Activated gamma-delta T cell (primary cell): ENCODE measurements at places on chromosomes 13 and 19.
A peak's percentile ranks its signal among the peaks of the same experiment; 100 is the strongest.

- DNase-seq: no peak
Measured at GRCh38 chr13:114056205-114057013, 76.0 kb downstream of the RASA3 start.

DNA sequence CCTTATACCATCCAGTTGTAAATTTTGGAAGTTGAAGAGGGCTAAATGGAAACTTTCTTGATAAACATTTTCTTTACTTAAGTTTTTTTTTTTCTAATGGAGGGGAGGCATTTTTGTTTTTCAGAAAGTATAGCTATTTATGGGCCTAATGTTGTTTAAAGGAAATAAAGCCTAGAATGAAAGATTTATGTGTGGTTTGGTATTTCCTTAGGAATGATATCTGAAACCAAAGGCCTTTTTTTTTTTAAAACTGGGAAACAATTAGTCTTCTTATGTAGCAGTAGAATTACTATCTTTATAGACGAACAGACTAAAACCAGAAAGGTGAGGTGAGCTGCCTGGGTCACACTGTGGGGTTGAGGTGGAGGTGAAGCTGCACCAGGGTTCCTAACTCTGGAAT, 80.1 kb downstream of the ESD start:
- no peak for DNase-seq

DNA sequence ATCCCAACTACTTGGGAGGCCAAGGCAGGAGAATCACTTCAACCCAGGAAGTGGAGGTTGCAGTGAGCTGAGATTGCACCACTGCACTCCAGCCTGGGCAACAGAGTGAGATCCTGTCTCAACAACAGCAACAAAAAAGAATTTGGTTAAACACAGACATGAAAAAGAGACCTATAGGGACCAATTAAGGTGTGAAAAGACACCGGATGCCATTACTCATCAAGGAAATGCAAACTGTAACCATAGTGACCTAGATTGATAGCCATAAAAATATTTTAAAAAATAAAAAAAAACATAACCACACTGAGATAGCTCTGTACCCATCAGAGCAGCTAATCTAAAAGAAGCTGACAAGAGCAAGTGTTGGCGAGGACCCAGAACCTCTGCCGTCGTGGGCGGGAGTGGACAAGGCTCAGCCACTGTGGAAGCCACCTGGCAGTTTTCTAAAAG, 37.1 kb upstream of the ISYNA1 start:
- no peak for DNase-seq

- DNase-seq: no peak
Measured at GRCh38 chr13:99582511-99582910, 81.2 kb downstream of the TM9SF2 start.

DNA sequence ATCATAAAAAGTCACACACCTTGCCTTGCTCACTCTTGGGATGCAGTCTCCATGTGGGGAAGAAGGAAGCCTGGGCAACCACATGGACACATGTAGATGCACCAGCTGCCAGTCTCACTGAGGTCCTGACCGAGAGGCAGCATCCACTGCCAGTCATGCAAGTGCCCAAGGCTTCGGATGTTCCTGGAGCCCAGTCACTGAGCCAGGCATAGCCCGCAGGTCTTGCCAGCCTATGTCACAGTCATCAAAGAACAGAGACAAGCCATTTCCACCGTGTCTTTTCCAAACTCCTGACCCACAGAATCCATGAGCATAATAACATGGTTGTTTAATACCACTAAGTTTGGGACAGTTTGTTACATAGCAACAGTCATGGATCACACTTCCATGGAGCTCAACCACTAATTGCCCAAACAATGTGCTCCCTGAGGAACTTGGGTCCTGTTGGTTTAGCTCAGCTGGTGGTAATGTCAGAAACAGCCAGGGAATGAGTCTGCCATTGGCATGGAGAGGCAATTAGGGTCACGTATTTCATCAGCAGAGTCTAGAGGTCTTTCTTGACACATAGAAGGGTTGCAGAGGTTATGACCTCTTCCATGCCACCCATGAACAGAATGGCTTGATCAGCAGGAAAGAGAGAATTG, 21.5 kb downstream of the STARD13 start:
- DNase-seq: no peak

GRCh38 chr13:26976313-26976712, 195.3 kb downstream of the USP12 start:
- no peak for DNase-seq

GRCh38 chr19:13684021-13684420, 80.3 kb upstream of the MRI1 start:
- DNase-seq: no peak

DNA sequence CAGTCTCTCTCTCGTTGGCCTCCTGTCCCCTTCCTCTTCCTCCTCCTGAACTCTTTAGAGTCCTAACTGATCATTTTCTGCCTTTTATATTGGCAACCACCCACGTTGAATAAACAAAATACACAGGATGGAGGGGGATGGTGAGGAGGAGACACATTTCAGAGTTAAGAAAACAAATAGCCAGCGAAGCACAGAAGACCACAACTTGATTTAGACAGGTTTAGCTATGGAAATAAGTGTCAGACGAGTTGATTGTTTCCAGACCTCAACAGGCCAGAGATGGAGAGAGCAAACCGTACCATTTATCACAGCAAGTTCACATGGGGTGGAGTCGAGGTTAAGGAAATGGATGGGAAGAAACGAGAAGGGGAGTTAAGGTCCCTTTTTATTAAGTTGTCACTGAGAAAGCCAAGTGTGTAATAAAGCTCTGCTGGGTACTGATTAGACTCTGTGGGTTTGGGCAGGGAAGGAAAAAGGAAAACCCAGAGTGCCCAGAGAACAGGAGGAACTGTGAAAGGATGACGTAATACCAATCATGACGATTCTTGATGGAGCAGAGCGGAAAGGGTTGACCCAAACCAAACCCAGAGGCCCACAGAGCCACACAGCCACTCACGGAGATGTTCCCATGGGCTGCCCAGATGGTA, 11.1 kb upstream of the SERP2 start:
- no peak for DNase-seq

GRCh38 chr13:89515948-89516347, 1831.5 kb upstream of the MIR17HG start:
- DNase-seq: no peak

- no peak for DNase-seq
Measured at GRCh38 chr13:98327371-98328270, 150.6 kb upstream of the RNF113B start.

GRCh38 chr19:48676887-48677286, 4.1 kb upstream of the NTN5 start:
- no peak for DNase-seq

- DNase-seq: no peak
Measured at GRCh38 chr13:108964606-108965005, 335.2 kb downstream of the MYO16 start.

- DNase-seq: no peak
Measured at GRCh38 chr19:9406798-9407352, 28.5 kb downstream of the ZNF266 start.

DNA sequence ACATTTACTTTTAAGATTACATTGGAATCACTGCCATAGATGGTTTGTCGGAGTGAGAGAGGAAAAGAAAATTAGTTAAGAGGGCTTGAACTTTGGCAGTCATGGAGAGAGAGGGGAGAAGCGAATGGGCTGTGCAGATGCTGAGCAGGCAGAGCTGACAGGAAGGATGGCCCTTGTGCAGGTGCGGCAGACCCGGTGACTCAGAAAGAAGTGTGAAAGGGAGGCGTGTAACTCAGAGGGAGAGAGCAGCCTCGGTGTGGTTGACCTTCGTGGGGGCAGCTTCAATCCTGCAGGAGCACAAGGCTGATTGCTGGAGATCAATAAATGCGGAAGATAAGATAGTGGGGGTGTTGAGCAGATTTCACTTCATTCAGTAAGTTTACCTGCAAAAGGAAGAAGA, 76.9 kb downstream of the TNFSF13B start:
- no peak for DNase-seq

GRCh38 chr13:21673539-21673788, 2.6 kb downstream of the FGF9 start:
- no peak for DNase-seq

- DNase-seq: no peak
Measured at GRCh38 chr19:50778906-50779430, 8.7 kb downstream of the GPR32 start.

GRCh38 chr19:22545751-22546150, 88.4 kb upstream of the ZNF492 start:
- DNase-seq: no peak

GRCh38 chr19:4059891-4060620, 6.6 kb downstream of the ZBTB7A start:
- peak; percentile 76 for DNase-seq

GRCh38 chr13:26749285-26749684, 11.3 kb downstream of the GPR12 start:
- DNase-seq: no peak

DNA sequence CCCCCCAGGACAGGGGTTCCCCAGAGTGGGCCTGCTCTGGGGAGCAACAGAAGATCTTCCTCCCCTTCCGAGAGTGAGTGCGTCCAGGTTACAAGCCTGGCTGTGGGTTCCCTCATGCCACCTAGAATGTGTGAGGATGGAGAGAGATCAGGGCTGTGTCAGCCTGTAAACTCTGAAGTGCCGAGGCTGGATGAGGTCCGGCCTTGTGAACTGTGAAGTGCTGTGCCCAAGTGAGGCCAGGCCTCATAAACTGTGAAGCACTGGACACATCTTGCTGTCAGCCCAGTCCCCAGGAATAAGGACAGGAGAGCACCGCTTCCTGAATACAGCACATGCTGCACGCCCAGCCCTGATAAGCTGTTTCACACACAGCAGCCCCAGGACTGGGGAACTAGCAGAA, 7.6 kb downstream of the KCNN1 start:
- DNase-seq: no peak
